ENCODE measurements at places on chromosomes 13 and 19. TPM values are rescaled to one million over a fixed set of nuclear protein-coding genes. Genes with fewer than 3 reads are reported as not detected.

DNA sequence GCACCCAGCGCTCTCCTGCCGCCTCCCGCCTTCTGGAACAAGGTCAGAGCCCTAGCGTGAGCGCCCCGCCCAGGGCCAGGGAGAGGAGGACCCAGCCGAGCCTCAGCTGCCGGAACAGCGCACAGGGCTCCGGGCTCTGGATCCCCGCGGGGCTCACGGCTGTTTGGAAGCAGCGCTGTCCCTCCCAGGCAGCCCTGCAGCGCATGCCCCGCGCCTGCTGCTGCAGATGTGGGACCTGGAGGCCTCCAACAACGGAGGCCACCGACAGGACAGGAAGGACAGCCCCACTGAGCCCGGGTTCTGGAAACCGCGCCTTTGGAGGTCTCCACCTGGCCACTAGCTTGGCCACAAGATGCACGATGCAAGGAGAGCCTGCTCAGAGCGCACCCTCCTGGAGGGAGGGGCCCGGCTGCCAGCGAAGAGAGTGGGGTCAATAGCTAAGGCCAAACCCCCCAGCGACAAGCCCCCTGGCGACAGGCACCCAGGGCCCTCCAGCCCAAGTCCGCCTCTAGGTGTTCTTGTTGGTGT lies 12.6 kb downstream of the ZSCAN18 start:
- DNase-seq: no peak

- DNase-seq: no peak
Observed at GRCh38 chr19:43265664-43266025, 3.7 kb downstream of the PSG9 start.

GRCh38 chr19:3220576-3220975 lies 3.9 kb upstream of the CELF5 start:
- DNase-seq: no peak

DNA sequence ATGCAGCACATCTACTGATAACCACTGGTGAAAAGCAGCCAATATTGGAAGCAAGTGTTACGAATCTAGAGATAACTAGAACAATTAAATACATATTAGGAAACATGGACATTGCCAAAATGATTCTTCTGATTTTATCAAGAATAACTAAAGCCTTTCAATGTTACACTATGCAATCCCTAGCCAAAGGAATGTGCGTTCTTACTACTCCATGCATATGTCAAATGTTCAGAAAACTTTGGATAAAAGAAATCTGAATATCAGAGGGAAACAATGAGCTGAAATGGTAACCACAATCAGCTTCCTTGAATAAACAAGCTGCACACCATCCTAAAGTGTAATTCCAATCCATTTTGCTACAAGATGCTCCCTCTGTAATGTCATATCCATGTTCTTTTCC lies 951 bp upstream of the POSTN start:
- no peak for DNase-seq

- no peak for DNase-seq
Observed at GRCh38 chr13:99723878-99724277, 222.6 kb downstream of the TM9SF2 start.

- peak; percentile 94 for DNase-seq
Observed at GRCh38 chr13:95160112-95160906, 140.9 kb downstream of the ABCC4 start.

GRCh38 chr19:31907661-31908060 lies 437.7 kb upstream of the ZNF507 start:
- DNase-seq: no peak

IL17D gene
- total RNA-seq: 4.3 TPM

- DNase-seq: no peak
Observed at GRCh38 chr13:60066226-60066625, 97.5 kb downstream of the DIAPH3 start.

ZNF799 gene
- 2.6 TPM for total RNA-seq

- DNase-seq: peak; percentile 22
Observed at GRCh38 chr19:39546599-39546998, 6.6 kb upstream of the EID2 start.

- no peak for DNase-seq
Observed at GRCh38 chr19:9175326-9175725, 3.5 kb upstream of the OR7D2 start.

LSR gene
- total RNA-seq: 0.98 TPM

Data from SK-MEL-5 (cell line).